CD4-positive, alpha-beta T cell treated with Interleukin-15 for 4 hours (primary cell): ENCODE measurements at places on chromosomes 12 and 14.

GRCh38 chr12:75725521-75726111 is 214.2 kb upstream of the KRR1 start:
- no peak for DNase-seq

GRCh38 chr14:35855876-35856481 is 29.8 kb downstream of the BRMS1L start:
- no peak for DNase-seq

DNA sequence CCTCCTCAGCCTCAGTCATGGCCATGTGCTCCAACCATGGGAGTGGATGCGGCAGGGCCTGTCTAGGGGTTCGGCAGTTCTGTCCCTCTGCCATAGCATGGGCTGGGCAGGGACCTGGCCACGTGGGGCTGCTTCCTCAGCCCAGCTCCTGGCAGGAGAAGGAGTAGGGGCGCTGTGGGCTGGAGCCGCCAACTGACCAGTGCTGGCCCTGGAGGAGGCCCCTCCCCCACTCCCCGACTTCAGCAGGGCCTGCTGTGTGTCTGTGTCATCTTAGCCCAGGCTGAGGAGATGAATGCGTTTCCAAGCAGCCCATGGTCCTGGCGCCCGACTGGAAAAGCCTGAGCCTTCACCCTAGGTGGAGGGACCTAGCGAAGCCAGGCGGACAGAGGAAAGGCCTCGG is 2.7 kb upstream of the PACS2 start:
- DNase-seq: no peak

DNA sequence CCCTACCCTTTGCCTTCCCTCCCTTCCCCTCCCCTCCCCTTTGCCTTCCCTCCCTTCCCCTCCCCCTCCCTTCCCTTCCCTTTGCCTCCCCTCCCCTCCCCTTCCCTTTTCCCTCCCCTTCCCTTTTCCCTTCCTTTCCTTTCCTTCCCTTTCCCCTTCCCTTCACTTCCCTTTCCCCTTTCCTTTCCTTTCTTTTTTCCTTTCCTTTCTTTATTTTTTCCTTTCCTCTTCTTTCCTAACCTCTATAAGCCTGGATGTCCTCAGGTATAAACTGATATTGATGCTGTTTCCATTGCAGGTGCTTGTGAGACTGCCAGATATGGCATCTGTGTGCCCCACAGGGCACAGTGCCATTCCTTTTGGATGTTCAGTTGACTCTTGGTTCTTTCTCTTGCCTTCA is 163.2 kb downstream of the ESRRB start:
- DNase-seq: no peak

DNA sequence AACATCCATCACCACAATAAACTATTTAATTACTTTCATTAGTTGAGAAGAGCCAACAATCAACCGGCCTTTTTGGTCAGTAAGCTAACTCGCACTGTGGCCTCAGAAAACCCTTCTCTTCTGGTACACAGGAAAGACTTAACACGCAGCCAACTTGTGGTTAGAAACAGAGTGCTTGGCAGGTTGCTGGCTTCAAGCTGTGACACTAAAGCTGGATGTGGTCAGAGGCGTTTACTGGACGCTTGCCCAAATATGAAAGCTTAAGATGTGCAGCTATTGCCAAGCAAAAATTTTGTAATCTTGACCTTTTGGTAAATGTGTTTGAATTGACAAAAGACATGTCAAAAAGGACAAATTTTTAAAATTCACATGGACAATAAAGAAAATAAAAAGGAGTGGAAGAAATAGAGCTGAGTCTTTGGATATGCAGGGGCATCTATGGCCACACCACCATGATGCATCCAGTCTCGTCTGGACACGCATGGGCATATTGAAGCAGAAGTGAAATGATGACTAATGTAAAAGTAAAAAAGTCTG is 2.6 kb upstream of the KLRK1 start:
- peak; percentile 41 for DNase-seq

- no peak for DNase-seq
Observed at GRCh38 chr12:68067762-68068376, 78.6 kb downstream of the IFNG-AS1 start.

GRCh38 chr14:77290705-77291104 is 19.7 kb upstream of the NGB start:
- no peak for DNase-seq

DNA sequence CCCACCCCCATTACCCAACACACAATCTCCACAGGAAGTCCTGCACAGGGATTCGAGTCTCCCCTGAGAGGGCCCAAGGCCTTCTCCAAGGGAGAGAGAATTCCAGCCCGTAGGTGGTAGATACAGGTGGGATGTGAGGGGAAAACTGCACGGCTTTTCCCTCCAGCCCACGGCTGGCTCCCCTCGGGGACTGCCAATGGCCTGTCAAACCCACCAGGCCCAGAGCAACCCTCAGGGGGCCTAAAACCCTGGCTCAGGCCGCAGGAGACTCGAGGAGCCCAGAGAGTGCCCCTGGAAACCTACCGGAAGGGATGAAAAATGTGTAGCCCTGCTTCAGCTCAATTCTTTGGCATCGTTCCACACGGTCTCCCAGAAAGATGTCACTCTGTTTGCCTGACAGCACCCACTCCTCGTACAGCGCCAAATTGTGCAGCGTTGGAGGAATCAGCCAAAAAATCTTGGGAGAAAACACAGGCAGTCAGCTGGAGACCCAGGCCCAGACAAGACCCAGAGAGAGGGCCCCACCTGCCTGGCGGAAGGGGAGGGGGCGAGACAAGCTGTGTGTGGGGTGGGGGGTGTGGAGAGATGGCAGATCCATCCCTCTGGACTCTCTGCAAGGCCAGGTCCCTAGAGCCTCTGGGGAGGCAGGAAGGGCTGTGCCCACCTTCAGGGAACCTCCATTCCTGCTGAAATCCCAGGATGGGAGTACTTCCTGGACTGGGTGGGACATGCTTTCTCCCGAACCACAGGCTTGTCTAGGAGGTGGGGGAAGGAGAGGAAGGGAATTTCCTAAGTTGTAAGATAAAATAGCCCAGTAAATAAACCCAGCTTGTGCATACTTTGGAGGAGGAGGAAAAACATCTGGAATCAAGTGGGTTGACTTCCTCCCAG is 48.1 kb downstream of the KDM2B start:
- DNase-seq: no peak

DNA sequence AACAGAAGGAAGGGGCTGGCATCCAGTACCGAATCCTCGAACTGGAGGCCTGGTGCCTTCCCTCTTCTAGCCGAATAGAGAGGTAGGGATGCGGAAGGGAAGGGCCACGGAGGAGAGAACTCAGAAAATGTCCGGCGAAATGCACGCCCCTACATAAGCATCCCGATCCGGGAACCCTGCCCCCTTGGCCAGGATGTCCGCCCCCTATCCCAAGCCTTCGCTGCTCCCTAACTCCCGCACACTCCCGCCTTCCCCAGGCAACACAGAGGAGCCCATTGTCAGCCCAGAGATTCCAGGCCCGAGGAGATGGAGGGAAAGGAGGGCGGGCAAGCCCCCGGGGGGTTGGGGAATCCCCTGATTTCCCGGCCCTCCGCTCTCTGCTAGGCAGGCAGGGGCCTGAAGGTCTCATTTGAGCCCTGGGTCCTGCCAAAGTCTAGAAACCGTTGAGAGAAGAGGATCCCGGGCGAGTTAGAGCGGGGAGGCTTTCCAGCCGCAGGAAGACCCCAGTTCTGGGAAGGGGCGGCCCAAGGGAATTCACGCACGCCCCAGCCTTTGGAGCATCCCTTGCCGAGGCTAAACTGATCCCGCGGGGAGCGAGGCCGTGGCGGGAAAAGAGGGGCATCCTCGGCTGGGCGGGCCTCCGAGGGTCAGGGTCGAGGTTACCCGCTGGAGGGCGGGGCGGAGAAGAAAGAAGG is 569 bp upstream of the ARHGEF40 start:
- peak; percentile 34 for DNase-seq

DNA sequence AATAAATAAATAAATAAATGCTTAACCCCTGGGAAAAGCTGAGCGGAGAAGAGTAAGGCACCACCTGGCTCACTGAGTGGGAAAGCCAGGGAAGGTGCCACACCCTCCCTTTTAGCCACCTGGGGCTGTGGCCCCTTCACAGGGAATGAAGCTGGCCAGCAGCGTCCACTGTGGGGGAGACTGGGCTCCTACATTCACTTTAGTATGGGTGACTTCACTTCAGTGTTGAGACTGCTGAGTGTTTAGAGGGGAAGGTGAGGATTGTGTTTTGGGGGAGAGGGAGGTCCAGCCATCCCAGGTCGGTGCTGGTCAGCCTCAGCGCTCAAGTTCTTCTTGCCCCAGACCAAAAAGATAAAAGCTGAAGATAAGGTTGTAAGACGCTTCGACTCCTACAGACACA is 1.6 kb downstream of the NAB2 start:
- DNase-seq: no peak

GRCh38 chr12:685388-685787 is 22.1 kb upstream of the NINJ2 start:
- peak; percentile 93 for DNase-seq

DNA sequence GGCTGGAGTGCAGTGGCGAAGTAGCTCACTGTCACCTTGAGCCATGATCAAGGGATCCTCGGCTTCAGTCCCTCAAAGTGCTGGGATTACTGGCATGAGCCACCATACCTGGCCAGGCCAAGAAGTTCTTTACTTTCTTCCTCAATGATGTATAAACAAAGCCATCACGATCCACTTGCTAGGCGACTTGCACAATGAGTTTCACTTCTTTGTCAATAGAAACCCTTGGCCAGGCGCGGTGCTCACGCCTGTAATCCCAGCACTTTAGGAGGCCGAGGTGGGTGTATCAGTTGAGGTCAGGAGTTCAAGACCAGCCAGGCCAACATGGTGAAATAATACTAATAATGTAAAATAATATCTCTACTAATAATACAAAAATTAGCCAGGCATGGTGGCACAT is 14.4 kb upstream of the SPSB2 start:
- no peak for DNase-seq

DNA sequence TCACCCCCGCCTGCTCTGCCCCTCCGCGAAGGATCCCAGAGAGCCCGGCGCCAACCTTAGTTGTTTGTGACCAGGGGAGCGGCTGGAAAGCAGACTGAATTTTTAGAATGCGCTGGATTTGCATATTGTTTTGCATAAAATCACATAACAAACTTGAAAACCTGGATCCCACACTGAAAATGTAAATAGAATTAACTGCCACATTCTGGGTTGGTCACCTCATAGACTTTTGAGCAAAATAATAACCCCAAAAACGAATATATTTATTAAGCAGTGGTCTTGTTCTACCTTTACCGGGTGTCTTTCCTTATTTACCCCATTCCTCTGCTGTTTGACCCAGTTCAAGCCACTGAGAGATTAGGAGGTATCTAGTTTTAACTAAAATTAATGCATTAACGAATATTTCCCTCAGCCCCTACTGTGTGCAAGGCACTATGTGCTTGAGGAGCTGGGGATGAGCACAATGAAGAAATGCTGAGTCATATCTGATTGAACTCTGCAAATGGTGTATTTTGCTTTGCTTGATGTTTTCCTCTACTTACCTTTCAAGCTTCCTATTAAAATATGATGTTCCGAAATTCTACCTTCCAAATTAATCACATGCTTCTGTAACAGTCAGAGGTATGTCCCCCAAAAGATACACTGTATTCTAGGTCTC is 438 bp upstream of the EGLN3 start:
- DNase-seq: no peak

- peak; percentile 30 for DNase-seq
Observed at GRCh38 chr12:51482929-51483697, 58.5 kb downstream of the SLC4A8 start.

DNA sequence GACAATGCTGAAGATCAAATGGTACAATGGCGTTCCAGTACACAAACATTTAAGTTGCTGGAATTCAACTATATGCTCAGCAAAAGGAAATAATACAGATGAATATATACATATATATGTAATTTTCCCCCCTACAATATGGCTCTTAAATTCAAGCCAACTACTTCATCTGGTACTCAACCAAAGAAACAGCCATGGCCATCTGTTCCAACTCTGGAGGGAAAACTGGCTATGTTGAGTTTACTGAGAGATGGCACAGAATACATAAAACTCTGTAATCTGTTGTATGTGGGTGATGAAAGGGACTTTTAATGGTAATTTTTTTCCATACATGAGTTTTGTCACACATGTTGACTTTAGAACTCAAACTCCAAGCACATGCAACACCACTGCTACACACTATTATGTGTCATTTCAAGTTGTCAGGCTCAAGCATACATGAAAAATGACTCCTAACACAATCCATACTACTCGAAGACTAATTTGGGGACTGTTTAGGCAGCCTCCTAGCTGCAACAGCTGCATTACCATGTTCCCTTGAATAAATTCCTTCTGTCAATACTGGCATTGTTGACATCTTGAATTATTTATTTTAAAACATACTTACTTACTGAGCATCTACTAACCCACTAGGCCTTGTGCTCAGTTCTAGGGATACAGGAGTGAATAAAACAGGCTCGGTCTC is 38.2 kb upstream of the MAP3K9 start:
- DNase-seq: no peak

DNA sequence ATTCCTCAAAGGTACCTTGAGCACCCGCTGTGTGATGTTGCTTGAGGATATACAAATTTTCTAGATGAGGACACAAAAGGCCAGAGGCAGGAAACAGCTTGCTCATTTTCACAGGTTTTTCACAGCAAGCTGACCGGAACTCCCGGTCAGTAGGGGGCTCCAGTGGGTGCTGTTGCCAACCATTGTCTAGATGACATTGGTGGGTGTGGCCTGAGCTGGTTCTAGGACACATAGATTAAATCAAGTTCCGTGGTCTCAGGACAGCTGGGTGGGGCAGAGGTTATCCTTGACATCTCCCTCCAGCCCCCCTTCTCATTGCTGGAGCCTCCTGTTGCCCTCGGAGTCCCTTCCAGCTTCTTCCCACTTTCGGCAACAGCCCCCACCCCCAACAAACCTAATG is 153.6 kb upstream of the FKBP4 start:
- DNase-seq: no peak

- no peak for DNase-seq
Observed at GRCh38 chr12:9345171-9345570, 137.0 kb upstream of the PZP start.

DNA sequence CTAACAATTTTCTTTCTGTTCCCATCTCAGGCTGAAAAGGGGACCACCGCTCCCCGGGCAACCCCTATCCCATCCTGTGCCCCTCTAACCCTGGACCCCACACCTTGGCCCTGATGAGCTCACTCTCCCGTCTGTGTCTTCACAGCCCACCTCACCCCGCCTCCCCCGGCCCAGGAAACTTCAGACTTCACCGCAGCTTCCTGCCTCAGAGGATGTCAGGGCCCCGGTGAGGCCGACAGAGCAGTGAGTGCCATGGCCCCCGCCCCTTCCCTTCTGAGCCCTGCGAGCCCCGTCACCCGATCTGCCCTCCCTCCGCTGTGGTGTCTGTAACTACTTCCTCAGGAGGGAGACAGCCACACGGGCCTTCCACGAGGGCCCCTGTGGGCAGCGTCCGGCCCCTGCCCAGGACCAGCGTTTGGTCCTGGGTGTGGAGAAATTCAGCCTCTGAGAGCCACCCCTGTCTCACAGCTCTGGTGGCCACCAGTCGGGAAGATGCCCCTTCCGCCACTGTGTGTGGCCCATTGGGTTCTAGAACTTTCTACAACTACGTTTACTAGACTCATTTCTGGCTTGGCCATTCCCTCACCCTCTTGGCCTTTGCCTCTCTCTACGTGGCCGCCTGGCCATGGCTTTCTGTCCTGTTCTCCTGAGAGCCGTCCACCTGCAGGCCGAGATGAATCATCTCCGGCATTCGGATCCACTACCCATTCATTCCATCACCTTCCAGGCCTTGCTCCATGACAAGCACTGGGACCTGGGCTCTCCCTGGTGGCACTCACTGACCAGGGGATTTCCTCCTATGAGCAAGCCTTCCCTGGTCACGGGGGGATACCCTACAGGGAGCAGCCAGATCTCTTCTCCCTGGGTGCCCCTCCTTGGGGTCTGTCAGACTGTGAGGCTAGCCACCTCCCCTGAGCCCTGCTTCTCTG is 3.4 kb downstream of the RHOF start:
- peak; percentile 94 for DNase-seq

- DNase-seq: no peak
Observed at GRCh38 chr12:6532927-6533652, 1.2 kb upstream of the GAPDH start.
